Fibroblast of upper back skin (primary cell): ENCODE measurements at places on chromosomes 12 and 14.

DNA sequence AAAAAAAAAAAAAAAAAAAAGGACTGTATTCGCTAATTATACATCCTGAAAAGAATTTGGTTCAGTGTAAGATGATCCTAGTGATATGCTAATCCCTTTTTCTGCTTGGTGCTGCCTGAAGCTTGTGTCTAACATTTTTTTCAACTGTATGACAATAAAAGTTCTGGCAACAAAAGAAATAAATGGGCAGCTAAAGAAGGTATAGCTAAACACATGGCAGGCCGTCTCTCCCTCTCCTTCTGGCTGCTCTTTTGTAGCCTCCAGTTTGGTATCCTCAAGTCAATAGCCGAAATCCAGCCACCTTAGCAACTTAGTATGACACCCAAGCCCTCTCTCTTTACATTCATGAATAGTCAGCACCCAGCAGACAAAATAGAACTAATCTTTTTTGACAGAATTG is 198.3 kb upstream of the OTX2 start:
- DNase-seq, result no peak

DNA sequence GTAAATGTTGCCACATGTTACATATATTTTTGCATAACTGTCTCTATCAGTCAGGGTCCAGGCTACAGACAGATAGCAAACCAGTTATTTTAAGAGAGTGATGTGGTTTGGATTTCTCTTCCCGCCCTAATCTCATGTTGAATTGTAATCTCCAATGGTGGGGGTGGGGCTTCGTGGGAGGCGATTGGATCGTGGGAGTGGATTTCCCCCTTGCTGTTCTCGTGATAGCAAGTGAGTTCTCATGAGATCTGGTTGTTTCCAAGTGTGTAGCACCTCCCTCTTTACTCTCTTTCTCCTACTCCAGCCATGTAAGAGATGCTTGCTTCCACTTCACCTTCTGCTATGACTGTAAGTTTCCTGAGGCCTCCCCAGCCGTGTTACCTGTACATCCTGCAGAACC is 704.2 kb upstream of the TBX3 start:
- no peak for DNase-seq

- DNase-seq, result peak; percentile 60
Observed at GRCh38 chr12:52156757-52157565, 34.9 kb downstream of the KRT80 start.

GRCh38 chr12:5257763-5258495 is 174.0 kb upstream of the NTF3 start:
- peak; percentile 75 for DNase-seq

DNA sequence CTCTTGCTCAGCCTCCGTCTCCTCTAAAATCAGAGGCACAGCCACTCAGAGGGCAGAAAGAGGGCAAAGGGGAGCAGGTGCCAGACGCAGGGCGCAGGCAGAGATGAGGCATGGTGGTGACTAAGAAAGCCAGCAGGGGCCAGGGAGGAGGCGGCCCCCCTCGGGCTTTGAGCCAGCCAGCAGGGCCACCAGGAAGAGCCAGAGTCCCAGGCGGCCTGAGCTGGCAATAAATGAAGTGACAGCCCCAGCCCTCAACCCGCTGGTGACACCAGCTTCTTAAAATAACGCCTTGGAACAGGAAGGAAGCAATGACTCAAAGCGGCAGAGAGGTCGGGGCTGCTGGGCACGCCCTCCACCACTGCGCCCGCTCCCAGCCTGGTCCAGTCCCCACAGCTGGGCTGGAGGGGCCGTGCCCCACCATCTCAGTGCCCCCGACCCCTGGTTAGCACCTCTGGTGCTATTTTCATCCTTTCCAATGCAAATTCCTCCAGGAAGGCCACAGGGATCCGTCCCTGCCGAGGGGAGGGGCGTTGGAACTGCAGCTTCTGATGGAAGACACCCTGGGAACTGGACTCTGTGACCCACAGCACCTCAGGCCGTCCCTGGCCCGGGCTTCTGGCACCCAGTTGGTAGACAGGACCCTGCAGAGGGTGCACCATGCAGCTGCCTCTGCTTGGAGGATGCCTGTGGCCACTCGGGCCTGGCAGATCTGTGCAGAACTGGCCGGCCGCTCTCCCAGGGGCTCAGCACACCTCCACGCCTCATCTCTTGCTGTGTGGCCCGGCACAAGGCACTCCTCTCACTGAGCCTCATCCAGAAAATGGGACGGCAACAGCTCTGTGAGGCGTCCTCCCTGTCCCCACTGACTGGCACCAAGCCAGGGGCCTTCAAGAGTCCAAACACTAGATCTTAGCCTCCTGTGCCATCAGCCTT is 113.7 kb downstream of the NCOR2 start:
- peak; percentile 33 for DNase-seq

GRCh38 chr12:64877363-64878004 is 53.0 kb downstream of the TBC1D30 start:
- DNase-seq, result no peak

DNA sequence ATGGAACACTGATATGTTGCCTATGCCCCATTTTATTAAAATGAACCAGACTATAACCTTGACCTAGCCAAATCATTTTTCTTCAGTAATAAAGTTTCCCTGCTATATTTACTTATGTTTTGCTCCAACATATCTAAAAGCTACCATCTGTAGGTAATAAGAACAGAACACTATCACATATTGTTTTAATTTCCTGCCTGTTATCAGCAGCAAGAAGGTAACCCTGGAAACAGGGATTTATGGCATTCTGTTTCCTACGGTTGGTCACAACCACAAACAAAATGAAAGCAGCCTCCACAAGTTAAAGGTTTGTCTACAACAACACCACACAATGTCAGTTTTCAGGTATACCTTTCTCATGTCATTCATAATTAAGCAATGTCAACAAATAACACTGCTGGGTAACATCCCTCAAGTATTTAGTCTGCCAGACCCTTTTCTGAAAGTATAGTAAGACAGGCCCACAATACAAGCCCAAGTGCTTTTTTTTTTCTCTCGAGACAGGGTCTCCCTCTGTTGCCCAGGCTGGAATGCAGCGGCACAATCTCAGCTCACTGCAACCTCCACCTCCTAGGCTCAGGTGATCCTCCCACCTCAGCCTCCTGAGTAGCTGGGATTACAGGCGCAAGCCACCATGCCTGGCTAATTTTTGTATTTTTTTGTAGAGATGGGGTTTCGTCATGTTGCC is 25.5 kb downstream of the GCH1 start:
- peak; percentile 29 for DNase-seq

- DNase-seq, result no peak
Observed at GRCh38 chr12:64745259-64745807, 13.9 kb downstream of the GNS start.

GRCh38 chr14:58977366-58977765 is 211.1 kb upstream of the DAAM1 start:
- peak; percentile 37 for DNase-seq

DNA sequence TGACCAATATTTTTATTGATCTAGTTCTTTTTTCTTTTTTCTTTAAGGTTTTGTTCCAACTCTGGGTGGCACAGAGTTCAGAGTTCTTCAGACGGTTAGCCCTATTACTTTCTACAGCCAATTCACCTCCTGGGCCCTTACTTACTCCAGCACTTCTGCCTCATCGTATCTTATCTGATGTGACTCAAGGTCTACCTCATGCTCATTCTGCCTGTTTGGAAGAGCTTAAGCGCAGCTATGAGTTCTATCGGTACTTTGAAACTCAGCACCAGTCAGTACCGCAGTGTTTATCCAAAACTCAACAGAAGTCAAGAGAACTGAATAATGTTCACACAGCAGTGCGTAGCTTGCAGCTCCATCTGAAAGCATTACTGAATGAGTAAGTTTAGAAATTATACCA is 64.7 kb downstream of the VEZT start:
- DNase-seq, result no peak

- no peak for DNase-seq
Observed at GRCh38 chr12:114611145-114612018, 72.6 kb downstream of the TBX3 start.

DNA sequence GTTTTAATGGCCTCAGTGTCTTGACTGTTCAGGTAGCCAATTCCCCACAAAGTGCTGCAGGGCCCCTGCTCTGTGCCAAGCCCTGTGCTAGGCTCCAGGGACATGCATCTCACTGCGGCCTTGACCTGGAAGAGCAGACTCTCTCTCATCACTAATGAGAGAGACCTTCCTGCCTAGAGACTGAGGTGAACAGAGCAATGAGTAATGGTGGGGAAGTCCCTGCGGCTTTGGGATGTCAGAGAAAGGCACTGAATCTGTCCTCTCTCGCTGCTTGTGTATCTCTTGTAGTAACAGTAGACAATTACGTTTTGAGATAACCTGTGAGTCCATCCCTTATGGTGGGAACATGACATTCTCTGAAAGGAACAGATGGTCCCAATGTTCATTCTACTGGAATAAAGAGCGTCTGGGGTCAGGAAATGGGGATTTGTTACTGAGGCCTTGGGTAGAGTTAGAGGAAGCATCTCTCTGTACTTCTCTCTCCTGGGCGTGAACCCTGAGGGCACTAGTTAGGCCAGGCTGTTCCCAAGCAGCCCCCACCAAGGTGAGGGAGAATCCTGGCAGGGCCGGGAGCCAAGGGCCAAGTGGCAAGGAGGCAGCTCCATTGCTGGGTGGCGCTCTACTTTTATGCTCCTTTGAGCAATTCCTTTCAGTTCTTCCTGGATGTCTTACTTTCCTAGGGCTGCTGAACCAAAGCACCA is 13.5 kb downstream of the NFATC4 start:
- DNase-seq, result no peak

DNA sequence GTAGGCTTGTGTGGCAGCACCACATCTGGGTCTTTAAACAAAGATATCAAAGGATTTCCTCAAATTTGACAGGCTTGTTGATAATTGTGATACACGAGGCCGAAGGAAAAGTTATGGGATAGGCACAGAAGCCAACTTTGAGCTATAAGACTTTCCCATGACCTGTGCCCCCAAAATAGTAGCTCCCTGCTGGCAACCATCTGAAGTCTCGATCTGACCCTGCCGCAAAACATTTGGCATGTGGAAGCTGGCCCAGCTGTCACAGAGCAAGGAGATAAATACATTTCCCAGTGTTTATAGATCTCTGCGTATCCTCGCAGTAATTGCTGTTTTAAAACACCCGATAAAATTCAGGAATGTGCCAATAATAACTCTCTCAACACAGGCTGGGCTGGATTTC is 26.4 kb upstream of the RGS6 start:
- no peak for DNase-seq

DNA sequence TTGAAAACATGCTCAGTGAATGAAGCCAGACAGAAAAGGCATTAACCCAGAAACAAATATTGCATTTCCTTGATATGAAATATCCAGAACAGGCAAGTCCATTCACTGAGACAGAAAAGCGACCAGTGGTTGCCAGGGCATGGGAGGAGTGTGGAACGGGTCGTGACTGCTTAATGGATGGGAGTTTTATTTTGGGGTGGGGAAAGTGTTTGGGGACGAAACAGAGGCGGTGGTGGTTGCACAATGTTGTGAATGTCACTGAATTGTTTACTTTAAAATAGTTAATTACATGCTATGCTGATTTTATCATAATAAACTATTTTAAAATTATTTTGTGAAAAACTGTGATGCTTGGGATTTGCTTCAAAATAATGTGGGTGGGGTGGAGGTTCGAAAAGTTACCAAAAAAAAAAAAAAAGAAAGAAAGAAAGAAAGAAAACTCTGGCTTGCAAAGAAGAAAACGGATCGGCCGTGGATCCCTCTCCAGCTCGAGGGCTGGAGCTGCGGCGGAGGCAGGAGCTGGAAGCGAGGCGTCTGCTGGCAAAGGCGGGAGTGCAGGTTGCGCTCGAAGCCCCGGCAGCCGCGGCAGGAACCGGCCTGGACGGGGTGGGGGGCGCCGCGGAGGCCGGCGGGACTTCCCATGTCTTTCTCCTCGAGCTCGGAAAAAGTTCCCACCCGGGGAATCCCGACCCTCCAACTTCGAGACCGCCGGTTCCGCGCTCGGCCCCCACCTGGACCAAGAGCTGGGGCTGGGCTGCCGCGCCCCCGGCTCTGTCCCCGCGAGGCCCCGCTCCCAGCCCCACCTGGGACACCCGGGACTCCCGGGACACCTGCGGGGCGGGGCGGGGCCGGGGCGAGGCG is 524 bp upstream of the P2RX2 start:
- DNase-seq, result no peak

- DNase-seq, result peak; percentile 96
Observed at GRCh38 chr12:123043536-123044001, 63.1 kb downstream of the ARL6IP4 start.

- peak; percentile 85 for DNase-seq
Observed at GRCh38 chr12:81502912-81503695, 256.0 kb downstream of the PPFIA2 start.

- DNase-seq, result no peak
Observed at GRCh38 chr12:23446746-23447145, 502.7 kb downstream of the SOX5 start.

GRCh38 chr14:90647473-90648005 is 168.7 kb downstream of the TTC7B start:
- no peak for DNase-seq

GRCh38 chr12:27981874-27982273 is 9.3 kb upstream of the PTHLH start:
- peak; percentile 76 for DNase-seq

- peak; percentile 81 for DNase-seq
Observed at GRCh38 chr12:532908-533565, 73.3 kb downstream of the B4GALNT3 start.

DNA sequence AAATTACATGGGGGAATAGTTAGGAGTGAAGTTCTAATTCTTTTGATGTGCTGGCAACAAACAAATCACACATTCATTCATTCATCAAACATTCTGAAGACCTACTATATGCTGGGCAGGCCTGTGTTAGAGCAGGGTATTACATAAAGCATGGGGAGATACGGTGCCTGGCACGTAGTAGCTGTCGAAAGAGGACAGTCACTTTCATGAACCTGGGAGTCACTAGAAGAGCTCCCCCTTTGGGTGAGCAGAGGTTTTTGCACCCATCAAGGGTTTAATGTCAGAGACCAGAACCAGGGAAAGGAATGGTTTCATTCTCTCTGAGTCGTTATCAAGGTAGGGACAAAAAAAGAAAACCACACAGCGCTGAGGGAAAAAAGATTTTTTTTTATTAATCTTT is 10.0 kb downstream of the LHX5 start:
- DNase-seq, result peak; percentile 4
